ENCODE measurements at places on chromosomes 3 and 15.
A peak's percentile ranks its signal among the peaks of the same experiment; 100 is the strongest.

DNA sequence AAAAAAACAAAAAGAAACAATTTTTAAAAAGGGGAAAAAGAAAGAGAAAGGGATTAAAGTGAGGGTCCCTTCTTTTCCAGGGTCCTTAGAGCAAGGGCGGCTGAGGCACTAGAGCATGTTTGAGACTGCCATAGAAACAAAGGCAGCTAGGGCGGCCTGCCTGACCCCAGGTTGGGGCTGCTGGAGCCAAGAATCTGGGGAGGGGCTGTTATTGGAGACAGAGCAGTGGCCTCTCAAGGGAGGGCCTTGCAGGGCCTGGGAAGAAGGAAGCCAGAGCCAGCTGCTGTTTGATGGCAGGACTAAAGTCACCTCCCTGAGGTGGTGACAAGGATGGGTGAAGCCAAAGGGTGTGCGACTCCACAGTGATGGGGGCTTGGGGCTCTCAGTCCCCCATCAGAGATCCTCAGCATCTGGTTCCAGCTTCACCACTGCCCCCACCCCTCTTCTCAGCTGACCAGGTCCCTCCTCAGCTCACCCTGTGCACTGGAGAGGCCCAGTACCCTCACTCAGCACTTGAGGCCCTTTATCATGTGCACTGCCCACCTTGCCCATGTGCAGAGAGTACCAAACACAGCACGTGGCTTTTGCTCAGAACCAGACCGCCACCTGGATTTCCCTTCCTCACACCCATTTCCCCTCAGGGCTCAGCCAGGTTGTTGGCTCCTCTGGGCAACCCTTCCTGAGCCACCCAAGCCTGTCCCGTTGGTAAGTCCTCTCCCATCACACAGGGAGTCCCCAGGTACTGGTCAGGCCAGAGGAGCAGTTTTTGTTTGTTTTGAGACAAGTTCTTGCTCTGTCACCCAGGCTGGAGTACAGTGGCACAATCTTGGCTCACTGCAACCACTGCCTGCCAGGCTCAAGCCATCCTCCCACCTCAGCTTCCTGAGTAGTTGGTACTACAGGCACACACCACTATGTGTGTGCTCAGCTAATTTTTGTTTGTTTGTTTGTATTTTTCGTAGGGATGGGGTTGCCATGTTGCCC lies 1.7 kb downstream of the TMEM89 start:
- DNase-seq = no peak

GRCh38 chr15:65184305-65184867 lies 756 bp downstream of the CLPX start:
- DNase-seq = peak; percentile 34

DNA sequence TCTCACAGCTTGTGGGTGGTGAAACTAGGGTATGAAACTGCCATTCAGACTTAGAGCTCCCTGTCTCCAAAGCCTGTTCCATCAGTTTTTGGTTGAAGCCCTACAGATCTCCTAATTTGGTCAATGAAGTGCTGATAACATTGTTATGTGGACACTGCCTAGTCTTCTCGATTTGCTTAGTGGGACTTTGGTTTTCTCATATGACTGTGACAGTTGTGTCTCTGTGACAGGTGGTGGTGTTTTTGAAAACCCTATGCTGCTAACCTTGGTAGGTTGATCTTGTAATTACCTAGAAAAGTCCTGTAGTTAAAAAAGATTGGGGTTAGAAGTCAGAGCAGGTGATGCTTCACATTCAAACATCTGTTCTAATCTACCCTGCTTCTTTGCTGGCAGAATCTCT lies 9.2 kb downstream of the PPM1L start:
- no peak for DNase-seq

DNA sequence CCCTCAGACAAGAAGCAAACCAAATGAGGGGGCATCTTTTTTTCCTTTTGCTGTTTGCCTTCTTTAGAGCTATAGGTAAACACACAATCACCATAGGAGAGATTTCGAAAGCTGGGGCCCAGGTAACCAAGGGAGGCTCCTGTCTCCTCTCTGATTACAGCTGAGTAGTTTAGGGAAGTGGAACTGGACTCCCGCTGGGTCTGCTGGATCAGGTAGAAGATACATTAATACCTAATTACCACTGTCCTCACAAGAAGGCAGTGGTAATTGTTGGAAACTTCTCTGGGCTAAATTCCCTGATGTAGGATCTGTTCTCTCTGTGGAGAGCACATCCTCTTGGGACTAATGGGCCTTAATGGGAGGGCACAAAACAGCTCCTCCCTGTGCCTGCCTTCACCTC lies 32.7 kb downstream of the HDC start:
- no peak for DNase-seq

DNA sequence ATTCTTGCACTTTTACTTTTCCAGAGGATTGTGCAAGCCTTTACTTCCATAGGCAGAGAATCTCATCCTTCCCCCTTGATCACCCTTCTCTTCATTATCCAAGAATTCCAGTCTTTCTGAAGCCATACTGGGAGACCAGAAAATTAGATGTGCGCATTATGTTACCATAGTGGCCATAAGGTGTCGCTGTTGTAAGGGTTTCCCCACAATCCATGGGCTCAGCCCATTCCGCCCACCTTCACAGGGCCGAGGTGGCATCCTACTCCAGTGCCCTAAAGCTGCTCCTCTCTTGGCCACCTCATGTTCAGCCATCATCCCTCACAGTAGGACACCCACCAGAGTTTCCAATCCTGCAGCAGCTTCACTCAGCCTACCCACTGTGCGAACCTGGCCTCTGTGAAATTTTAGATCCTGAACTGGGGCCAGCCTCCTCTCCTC lies 35.0 kb downstream of the CTSH start:
- DNase-seq = no peak

DNA sequence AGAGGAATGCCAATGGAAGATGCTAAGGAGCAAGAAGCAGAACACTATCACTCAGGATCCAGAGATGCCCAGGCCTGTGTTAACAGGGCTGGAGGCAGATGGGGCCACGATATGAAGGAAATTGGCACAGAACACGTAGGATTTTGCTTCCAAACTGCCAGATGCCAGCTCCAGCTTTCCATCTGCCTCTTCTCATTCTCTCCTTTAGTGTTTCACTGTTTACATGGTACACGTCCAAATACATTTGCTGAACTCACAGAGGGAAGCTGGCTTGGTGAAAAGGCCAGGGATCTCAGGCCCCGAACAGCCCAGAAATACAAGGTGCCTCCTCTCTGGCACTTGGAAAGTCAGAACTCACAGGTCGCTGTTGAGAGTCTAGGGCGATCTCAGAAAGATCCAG lies 187.0 kb downstream of the NTRK3 start:
- DNase-seq = no peak

DNA sequence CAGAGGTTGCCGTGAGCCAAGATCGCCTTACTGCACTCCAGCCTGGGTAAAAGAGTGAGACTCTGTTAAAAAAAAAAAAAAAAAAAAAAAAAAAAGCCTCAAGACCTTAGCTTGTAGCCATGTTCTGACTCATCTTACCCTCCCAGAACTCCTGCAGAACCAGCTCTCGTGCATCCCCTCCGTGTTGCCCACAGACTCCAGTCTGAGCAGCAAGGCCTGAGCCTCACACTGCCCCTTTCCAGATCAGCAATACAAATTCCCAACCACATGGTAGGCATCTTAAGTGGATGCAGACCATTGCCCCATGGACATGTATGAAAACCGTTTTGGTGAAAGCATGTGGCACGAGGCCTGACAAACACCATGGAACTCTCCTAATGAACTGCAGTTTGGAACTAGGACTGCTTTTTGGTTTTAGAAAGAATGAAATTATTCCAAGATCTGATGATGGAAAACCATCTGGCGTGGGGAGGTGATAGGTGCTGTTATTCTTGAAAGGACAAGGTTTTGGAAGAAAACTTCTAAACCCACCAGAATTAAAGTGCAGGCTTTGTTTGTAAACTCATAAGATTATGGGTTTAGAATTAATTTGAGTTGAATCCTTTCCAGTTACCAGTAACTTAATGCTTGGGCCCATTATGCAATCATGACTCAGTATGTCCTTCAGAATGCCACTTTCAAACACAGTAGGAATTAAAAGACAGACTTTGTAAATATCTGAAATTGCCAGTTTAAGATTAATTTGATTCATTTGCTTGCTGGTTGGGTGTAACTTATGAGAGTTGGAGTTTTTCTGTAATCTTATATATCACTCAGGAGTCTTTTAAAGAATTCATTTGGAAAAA lies 163.7 kb upstream of the LRTM1 start:
- DNase-seq = no peak

DNA sequence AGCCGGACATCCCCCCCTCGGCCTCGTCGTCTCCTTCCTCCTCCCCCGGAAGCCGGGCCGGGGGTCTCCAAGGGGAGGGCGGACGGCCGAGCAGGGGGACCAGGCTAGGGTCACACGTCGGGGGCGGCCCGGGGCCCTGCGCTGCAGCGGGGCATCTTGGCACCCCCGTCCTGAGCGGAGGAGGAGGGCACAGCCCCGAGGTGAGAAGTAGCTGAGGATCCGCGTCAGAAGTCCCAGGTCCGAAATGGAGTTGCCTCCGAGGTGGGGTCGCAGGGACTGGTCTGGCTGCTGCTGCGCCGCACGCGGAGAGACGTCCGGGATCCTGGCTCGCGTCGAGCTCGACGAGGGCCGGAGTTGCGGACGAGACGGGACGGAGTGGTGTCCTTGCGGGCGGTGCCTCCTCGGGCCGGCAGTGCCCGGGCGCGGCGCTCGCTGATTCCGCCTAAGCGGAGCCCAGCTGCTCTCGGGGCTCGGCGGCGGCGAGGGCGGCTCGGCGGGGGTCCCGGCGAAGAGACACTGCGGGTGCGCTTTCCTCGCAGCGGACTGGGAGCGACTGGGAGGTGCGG lies at the start of gene ADCY5:
Gene ADCY5, minus strand, starts transcription at position 555 of the 566 bp plus-strand sequence. Its CDS starts 545 bp downstream, at position 10.
- DNase-seq = peak; percentile 25

GRCh38 chr3:191882289-191882688 lies 421.3 kb downstream of the PYDC2 start:
- DNase-seq = no peak

GRCh38 chr3:191340966-191341365 lies 10.6 kb upstream of the UTS2B start:
- DNase-seq = no peak

- DNase-seq = no peak
Observed at GRCh38 chr3:141789281-141789680, 26.1 kb downstream of the GRK7 start.

GRCh38 chr3:143783851-143784370 lies 64.4 kb downstream of the SLC9A9 start:
- DNase-seq = no peak

GRCh38 chr3:155001289-155002010 lies 78.7 kb upstream of the MME start:
- DNase-seq = no peak

GRCh38 chr15:78969687-78970349 lies 25.0 kb upstream of the CTSH start:
- no peak for DNase-seq

- DNase-seq = no peak
Observed at GRCh38 chr15:71573599-71573998, 236.8 kb upstream of the NR2E3 start.

GRCh38 chr3:154657218-154657617 lies 227.2 kb upstream of the GPR149 start:
- DNase-seq = no peak

DNA sequence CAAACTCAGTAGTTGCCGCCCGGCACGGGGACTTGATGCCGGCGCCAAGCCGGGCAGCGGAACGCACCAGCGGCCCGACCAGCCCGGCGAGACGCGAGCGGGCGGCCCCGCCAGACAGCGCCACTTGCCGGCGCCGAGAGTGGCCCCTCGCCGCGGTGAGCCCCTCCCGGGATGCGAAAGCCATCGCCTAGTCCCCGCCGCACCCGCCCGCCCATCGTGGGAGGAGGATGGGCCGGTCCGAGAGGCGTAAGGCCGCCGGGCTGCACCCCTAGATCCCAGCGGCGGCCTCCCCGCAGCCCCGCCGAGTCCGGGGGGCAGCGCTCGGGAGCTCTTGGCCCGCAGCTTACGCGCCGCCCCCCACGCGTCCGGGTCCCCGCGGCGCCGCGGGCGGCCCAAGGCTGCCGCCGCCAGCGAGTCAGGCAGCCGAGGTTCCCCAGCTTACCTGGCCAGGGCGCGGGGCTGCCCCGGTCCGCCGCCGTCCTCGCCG lies 609 bp downstream of the GOLGA8A start:
- no peak for DNase-seq

- DNase-seq = no peak
Observed at GRCh38 chr3:48963591-48963990, 26.4 kb upstream of the P4HTM start.

GRCh38 chr3:88058306-88058580 lies 562 bp downstream of the CGGBP1 start:
- no peak for DNase-seq

DNA sequence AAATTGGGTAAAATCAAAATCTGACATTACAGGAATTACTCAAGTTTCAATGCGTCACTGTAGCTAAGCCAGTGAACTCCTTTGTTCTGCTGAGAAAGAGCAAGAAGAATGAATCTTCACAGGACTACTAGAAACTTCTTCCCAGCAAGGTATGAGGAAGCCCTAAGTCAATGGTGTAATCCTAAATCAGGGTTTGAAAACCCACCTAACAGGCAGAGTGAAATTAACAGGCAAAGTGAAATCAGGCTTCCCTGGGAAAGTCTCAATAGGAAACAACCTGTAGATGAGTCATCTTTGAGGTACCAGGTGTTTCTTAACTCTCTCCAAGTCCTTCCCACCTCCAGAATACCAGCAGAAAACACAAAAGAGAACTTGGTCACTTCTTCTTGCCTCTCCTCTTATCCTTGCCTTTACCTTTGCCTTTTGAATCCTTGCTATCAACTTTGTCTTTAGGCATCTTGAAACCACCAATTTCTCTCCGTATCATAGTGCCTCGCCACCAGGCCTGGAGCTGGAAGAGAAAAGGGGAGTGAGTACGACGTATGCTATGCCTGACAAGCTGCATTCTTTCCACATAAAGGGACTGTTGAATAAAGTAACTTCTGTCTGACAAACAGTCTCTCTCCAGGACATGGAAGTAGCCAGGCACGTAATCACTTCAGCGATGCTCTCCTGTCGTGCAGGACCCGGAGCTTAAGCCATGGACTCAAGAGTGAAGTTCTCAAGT lies 60.6 kb upstream of the RPL35A start:
- DNase-seq = no peak

DNA sequence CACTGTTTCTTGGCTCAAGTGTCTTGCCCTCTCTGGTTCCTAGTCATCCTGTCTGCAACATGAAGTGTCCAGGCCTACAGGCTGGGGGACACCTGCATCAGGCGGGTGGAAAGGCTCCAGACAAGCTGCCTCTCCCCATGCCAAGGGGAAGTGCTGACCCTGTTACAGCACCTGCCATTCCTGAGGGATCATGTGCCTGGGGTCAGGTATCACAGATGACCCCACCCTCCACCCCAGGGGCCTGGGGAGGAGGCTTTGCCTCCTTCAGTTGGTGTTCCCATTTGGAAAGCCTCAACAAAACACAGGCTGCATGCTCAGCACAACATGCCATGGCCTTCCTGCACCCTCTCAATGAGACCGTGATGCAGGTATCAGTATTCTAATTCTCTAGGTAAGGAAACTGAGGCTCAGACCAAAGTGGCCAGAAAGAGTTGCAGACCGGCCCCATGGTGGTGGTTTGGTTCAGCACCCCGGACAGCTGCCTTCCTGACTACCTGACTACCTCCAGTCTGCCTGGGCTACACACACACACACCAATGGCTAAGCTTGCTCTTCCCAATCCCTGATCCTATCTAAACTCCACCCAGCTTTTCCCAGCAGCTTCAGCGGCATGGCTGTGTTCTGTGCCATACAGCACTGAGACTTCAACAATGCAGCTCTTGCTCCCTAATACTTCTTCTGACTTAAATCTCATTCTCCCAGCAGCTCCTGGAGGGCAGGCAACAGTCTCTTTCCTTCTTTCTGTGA lies 69.7 kb upstream of the LINGO1 start:
- no peak for DNase-seq

Measured in NCI-H1105 treated with DMSO at 0.1 percent for 48 hours (cell line).